ENCODE measurements at places on chromosomes 16 and 17.

DNA sequence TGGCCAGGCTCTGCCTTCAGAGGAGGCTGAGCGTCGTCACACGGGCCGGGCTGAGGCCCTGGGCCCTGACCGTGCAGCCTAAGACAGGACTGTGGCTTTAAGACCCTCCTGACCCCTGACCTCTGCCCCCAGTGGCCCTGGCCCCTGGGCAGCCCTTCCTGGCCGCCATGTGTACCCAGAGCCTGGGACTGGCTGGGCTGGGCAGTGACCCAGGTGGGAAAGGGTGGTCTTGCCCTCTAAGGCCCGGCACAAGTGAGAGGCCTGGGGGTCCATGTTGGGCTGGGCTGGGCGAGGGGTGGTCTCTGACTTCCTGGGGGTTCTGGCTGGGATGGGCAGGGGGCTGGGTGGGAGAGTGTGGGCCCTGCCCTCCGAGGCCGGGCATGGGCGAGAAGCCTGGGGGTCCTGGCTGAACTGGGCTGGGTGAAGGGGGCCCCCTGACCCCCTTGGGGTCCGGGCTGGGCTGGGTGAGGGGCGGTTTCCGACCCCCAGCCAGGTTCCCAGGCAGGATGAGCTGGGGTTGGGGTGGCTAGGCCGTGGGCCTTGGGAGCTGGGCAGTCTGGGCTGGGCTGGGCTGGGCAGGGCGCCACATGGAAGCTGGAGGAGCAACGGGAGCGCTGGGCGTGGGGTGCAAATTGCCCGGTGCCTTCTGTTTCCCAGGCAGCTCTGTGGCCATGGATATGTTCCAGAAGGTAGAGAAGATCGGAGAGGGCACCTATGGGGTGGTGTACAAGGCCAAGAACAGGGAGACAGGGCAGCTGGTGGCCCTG is at the start of gene CDK3:
CDK3 (plus strand) TSS at position 101 of the 767 bp plus-strand sequence; CDS start at position 672, 571 bp downstream.
- DNase-seq = no peak

DNA sequence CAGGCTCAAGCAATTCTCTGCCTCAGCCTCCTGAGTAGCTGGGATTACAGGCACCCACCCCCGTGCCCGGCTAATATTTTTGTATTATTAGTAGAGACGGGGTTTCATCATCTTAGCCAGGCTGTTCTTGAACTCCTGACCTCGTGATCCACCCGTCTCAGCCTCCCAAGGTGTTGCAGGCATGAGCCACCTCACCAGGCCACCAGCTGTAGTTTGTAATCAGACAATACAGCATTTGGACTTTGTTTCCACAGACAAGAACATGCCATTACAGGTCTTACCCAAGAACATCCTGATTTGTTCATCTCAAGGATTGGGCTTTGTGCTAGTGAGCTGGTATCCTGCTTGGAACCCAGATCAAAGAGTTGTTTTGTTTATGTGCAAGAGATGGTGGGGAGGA is 30.1 kb downstream of the C17orf100 start:
- DNase-seq = no peak

DNA sequence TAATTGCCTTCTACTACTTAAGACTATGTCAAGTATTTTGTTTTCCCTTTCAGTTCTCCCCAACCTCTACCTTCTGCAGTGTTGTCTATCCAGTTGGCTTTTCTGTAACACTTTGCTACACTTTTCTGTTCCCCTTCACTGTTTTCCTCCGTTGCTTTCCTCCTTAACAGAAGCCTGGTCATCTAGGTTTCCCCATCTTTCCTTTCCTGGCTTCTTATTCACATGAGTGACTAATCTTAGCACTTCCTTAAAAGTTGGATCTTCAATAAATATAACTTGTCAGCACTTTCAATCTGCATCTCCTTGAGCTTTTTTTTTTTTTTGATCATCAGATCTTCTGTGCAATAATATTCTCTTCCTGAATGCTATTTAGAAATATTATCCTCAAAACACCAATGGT is 2.8 kb upstream of the SLFN11 start:
- no peak for DNase-seq

GRCh38 chr17:78538033-78538776 is 39.0 kb downstream of the DNAH17 start:
- DNase-seq = no peak

- DNase-seq = no peak
Observed at GRCh38 chr16:49359591-49359990, 14.0 kb upstream of the C16orf78 start.
